NCI-H1417 (cell line): ENCODE measurements at places on chromosomes 6 and 20.
A peak's percentile ranks its signal among the peaks of the same experiment; 100 is the strongest.

DNA sequence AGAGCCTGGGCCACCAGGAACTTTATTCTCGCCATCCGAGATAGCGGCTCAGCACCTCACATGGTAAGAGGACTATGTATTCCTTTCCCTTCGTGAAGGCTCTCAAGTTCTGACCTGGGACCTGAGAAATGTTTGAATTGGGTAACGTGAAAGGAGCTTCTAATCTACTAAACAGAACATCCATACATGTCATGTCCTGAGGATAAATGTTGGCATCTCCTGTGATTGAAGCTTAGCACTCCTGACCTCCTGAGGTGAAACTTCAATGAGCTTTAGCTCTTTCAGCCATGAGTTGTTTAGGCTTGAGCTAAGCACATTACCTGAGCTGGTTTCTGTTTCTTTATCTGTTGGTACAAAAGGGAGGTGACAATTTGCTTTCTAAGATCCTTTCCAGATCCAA, 280.9 kb downstream of the PACRG start:
- no peak for DNase-seq

GRCh38 chr20:31963889-31964288, 4.1 kb upstream of the XKR7 start:
- DNase-seq: no peak

GRCh38 chr6:161486361-161487216, 212.7 kb upstream of the AGPAT4 start:
- DNase-seq: no peak

- no peak for DNase-seq
Observed at GRCh38 chr6:132587424-132587823, 2.1 kb downstream of the TAAR5 start.

- DNase-seq: no peak
Observed at GRCh38 chr6:66161546-66162108, 454.6 kb upstream of the EYS start.

DNA sequence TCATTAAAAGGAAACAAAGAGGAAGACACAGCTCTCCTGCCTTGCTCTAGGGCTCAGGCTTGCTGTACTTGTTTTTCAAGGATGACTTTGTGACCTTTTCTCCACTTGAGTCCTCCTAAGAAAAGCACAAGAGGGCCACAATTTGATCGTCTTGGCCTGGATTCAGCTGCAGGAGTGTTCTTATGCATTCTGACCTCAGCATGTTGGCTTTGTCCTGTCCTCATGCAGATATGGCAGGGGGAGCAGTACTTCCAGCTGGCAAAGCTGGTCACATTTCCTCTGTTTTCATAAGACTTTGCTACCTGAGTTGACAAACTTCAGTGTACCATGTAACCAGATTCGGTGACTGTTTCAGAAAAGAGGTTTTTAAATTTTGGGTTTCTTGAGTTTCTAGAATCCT, 30.8 kb downstream of the KDM1B start:
- DNase-seq: no peak

DNA sequence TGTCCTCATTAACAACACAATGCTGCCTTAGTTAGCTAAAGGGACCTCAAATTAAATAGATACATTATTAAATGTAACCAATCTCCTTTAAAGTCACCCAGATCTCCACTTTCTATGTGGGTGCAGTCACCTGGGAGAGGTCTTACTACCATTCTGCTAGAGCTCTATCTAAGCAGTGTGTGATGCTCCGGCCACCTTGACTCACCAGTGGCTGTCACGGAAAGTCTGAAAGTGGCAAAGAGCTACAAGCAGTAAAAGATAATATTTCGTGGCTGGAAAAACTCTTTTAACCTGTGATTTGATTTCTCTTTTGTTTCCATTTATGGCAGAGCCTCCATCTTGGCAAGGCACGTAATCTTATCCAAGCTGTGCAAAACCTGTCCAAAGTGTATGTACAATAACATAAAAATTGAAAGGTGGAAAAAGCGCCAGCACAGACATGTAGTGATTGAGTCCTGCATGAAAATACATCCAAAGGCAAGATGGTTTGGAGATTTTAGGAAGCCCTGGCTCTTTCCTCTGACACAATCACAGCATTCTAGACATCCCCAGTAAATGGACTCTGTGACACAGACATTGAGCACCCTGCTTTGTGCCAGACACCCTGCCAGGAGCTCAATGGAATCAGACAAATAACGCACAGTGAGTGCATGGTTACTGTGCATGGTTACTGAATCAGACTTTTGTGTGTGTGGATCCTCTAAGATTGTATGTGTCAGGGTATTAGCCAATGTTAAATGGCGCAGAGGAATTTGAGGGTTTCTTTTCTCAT, 116.6 kb downstream of the ADAT2 start:
- peak; percentile 51 for DNase-seq

GRCh38 chr6:25428758-25429317, 149.7 kb downstream of the CARMIL1 start:
- no peak for DNase-seq

- no peak for DNase-seq
Observed at GRCh38 chr6:27176096-27176495, 71.4 kb upstream of the PRSS16 start.

DNA sequence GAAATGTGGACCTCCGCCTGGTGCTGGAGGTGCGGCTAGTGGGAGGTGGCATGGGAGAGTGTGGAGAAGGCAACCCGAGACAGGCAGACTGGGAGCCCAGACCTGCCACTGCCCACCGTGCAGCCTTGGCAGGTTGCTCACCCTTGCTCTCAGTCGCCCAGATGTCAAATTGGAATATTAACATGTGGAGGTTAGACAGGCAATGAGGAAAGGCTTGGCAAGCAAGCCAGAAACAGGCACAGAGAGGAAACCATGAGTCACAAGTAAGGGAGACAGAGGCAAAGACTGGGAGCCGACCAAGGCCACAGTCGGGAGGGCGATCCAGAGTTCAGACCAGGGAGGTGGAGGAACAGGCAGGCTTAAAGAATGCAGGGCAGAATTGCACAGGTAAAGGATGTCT, 178.2 kb downstream of the FOXC1 start:
- no peak for DNase-seq

GRCh38 chr6:47093169-47093568, 51.0 kb upstream of the ADGRF1 start:
- no peak for DNase-seq

DNA sequence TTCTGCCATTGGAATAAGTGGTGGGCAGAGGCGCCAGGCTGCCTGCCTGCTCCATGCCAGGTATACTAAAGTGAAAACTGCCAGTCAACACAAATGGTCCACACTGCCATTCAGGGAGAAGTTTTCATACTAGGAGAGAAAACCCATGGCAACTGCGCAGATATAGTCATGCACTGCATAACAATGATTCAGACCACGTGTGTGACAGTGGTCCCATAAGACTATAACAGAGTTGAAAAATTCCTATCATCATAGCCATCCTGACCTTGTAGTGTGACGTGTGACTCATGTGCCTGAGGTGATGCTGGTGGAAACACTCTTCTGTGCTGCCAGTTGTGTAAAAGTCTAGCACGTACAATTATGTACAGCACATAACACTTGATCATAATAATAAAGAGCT, 25.1 kb downstream of the ZC3H12D start:
- DNase-seq: no peak

- DNase-seq: no peak
Observed at GRCh38 chr6:15547400-15547799, 115.4 kb downstream of the DTNBP1 start.

- DNase-seq: no peak
Observed at GRCh38 chr6:82954937-82955577, 110.6 kb downstream of the UBE3D start.

DNA sequence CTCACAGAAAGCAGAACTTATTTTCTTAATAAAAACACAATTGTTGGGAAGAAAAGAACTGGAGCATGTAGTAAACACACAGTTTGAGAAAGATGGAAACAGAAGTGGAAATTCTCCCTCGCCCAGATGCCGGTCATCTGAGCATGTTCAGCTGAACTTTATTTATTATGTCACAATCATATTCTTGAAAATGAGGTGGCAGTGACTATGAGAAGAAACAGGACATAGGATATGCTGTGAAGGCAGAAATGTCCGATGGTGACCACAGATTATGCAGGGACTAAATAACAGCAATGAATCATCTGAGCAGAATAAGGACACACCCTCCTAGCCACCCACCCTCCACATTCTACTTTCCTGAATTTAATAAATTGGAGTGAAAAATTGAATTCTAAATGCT, 425.3 kb upstream of the NOX3 start:
- no peak for DNase-seq
